ENCODE measurements at places on chromosomes 16 and 17.

DNA sequence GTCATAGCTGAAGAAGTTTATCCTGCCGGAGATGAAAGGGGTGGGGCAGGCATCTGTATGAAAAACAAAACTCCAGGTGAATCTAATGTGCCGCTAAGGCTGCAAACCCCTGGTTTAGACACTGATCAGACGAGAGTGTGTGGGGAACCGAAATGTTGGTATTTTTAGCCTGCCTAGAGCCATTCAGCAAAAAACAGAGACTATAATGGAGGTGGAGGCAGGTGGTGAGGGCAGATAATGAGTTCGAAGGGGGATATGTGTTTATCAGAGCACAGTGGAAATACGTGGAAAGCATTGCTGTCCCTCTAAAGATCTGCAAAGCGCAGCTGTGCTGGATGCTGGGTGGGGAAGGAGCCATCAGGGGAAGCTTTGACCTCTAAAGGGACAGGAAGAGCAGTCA is 127.5 kb upstream of the WSCD1 start:
- DNase-seq, result no peak

- DNase-seq, result no peak
Observed at GRCh38 chr17:12457493-12457892, 208.2 kb upstream of the MYOCD start.

- DNase-seq, result no peak
Observed at GRCh38 chr17:67326440-67326839, 39.9 kb downstream of the PSMD12 start.

DNA sequence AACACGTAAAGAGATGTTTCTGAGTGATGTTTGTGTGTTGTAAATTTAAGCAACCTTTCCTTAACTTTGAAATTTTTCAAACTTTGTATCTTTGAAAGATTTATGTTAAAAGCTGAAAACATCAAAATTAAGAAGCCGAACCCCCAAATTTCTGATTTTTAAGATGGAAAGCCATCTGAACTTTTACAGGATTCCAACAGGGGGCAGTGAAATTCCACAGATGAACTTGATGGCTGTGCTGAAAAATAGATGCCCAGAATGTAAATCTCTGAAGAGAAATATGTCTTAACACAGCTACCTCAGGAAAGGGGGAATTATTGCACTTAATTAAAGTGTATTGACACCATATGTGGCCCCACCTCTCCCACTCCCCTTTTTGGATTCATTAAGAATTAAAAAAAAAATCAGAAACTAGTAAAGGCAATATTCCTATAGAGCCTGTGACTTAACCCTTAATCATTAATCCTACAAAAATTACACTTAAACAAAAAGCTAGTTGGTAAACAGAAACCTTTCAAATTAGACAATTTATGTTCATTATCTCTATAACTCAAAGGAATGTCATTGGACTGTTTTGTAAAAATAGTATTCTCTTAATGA is 597.9 kb downstream of the KCNJ2 start:
- DNase-seq, result no peak

DNA sequence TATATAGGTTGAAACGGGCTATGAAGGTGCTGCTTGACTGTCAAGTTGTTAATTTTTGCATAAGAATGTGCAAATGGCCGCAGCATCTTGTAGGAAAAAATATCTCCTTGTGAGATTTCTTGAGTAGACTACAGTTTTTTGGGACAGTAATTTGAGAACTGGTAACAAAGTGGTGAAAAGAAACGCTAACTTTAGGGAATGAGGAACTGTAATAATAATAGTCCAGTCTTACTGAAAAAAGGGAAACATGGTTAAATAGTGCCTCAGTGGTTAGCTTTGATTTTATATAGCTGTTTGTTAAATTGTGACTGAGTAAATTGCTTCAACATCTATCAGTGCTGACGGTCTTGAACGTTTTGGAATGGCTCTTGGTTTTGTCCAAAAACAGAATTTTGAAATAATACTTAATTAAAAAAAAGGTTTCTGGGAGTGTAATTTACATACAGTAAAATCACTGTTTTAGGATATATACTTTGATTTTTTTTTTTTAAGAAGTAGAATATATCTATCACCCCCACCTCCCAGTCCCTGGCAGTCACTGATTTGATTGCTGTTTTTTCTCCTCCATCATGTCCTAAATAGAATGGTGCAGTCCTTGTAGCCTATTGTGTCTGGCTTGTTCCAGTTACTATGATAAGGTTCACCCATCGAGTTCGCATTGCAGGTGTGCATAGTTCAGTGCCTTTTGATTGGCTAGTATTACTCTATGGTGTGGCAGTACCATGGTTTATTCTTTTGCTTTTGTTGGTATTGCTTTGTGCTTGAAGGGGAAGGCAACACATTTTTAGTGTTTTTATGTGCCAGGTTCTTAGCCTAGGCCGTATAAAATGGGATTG is 2.8 kb downstream of the HAPSTR1 start:
- DNase-seq, result no peak

- DNase-seq, result no peak
Observed at GRCh38 chr17:55567240-55568214, 56.3 kb upstream of the SMIM36 start.

- no peak for DNase-seq
Observed at GRCh38 chr16:14004729-14005315, 66.3 kb upstream of the MRTFB start.

DNA sequence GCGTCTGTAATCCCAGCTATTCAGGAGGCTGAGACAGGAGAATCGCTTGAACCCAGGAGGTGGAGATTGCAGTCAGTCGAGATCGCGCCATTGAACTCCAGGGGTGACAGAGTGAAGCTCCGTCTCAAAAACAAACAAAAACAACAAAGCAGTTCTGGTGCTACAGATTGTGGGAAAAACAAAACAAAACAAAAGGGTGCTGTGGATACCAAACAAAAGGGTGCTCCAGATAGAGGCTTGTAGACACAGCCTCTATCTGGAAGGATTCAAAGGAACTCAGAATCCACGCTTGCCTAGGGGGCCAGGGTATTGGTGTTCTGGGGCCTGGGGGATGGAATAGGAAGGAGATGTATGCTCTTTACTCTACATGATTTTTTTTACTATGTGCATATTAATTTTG is 2.5 kb downstream of the MYLK3 start:
- no peak for DNase-seq

DNA sequence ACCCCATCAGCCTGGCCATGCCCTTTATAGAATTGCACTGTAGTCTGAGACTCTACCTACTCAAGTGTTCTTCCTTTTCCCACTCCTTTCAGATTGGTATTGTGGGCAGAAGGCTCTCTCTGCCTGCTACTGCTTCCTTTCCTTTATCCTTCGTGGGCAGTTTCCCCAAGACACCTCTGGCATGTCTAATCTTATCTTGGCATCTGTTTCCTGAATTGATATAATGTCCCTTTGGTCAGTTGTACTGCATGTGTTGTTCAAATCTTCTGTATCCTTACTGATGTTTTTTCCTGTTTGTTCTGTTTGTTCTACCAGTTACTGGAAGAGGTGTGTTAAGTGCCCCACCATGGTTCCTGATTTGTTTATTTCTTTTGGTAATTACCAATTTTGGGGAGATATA is 29.5 kb upstream of the MSI2 start:
- DNase-seq, result no peak

DNA sequence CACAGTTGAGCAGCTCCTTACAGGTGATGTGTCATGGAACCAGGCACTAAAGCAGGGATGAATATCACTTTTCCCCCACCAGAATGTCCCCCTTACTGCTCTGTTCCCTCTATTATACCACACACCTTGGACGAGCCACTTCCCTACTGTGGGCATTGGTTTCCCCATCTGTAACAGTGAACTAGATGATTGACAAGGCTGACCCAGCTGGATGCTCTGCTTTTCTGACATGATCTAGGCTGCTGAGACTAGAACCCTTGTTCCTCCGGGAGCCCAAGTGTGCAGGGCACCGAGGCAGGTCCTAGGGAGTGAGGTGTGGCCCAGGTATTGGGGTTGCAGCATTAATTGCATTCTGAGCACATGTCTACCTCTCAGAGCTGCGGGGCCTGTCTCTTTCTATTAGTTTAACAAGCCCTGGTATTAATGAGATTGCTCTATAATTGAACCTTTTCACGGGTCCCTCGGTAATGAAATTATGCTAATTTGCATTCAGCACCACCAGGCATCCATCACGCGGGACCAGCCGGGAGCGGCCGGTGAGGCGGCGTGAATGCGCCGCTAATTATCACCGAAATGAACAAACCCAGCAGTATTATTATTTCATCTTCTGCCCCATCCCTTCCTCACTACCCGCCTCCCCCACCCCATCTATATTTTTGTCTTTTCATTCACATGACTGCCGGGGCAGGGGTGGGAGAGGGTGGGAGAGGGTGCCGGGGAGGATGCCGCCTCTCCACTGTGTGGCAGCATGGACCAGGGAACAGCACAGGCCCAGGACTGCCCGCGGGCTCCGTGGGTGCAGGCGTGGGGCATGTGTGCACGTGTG is 121.1 kb downstream of the CYLD start:
- DNase-seq, result no peak

GRCh38 chr17:58262149-58262548 is 18.6 kb downstream of the MPO start:
- DNase-seq, result no peak

DNA sequence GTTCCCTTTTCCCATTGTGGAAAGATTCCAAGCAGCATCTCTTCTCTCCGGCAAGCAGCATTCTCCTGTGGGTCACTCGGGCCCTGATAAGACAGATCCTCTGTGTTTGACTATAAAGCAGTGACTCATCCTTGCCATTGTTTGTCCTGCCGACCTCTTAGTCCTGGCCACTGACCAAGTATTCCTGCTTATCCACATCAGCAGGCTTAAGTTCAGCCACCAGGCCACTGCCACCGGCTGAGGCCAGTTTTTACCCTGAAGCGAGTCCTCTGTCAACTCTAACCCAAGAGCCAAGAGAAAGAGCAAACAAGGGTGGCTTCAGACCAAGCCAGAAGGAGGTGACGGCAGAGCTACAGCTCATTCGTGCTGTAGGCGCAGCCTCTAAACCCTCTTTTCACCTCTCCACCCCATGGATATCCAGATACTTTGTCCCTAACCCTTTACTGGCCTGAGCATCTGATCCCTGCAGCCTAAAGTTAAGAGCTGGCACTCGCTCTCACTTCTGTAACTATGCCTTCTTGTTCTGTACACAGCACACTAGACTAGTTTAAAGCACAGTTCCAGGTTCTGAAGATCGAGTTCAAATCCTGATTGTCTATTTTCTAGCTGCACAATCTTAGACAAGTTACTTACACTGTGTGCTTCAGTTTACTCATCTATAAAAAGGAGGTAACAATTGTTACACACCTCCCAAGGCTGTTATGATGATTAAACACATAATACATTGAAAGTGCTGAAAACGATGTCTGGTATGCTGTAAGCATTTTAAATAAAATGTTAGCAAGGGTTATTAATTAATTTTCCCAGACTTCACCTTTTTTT is 31.0 kb downstream of the SOX9 start:
- no peak for DNase-seq

- DNase-seq, result peak; percentile 83
Observed at GRCh38 chr17:80891397-80892018, 100.1 kb upstream of the CHMP6 start.

GRCh38 chr17:60390925-60391470 is 935 bp downstream of the USP32 start:
- no peak for DNase-seq

- DNase-seq, result no peak
Observed at GRCh38 chr17:59796138-59796537, 88.7 kb downstream of the VMP1 start.

DNA sequence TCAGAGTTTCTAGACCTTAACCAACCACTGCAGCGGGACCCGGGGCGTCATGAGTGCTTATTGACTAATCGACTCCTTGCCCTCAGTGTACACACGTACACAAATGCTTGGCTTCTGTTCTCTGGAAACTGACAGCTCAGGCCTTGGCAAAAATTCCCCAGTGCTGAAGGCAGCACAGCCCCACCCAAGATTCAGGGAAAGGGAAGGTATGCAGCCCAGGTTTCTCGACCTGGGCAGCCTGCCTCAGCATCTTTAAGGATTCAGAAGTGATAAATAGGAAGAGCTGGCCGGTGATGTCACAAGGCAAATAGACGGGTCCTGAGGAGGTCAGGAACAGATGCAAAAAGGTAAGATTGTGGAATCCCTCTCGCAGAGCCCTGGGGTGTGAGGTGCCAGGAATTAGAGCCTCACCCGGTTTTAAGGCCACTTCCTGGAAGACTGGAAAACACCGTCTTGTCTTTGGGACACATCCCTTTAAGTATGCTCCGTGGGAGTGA is 9.0 kb upstream of the CDH3 start:
- DNase-seq, result no peak

DNA sequence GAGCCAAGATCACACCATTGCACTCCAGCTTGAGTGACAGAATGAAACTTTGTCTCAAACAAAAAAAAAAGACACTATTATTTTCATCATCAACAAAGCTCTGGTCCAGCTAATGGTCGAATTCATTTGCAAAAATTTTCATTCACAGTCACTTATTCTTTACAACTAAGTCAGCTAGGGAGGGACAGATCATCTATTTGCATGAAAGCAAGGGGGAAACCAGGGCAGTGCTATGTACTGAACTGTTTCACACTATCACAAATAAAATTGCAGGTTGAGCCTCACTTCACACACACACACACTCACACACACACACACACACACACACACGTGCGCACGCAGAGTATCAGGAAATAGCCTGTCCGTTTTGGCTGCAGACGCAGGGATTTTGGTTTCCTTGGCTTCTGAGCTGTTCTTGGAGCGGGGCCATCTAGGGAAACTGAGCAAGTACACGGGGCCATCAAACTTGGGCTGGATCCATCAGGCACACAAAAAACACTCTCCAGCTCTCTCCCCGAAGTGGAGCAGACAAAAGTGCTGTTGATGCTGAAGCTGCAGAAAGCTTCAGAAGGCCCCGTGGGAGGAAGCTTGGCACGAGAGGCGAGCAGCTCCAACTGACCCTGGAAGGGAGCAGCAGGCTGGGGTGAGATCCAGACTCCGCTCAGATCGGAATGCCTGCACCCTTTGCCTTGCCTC is 44.3 kb upstream of the HELZ start:
- DNase-seq, result no peak

- no peak for DNase-seq
Observed at GRCh38 chr17:35314415-35315216, 58.8 kb downstream of the SLFN11 start.

- DNase-seq, result no peak
Observed at GRCh38 chr17:44069974-44070454, 521 bp upstream of the G6PC3 start.

DNA sequence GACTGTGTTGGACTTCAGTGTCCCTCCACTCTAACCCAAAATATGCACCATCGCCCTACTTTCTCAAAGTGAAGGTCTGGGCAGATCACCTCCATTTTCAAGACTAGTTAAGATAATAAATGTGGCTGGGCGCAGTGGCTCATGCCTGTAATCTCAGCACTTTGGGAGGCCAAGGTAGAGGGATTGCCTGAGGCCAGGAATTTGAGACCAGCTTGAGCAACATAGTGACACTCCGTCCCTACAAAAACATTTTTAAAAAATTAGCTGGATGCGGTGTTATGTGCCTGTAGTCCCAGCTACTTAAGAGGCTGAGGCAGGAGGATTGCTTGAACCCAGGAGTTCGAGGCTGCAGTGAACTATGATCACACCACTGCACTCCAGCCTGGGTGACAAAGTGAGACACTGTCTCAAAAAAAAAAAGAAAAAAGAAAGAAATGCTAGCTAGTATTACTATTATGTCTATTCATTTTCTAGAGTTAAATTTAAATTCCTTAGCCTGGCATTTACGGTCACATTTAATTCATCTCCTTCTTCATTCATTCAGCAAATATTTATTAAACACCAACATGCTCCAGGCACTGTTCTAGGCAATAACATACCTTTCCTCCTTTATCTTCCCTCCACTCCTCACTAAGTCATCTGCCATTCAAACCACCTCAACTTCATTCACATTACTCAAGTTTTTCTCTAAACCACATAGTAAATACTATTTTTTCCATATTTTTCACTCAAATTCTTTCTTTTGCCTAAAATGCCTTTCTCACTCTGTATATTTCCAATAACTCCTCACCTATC is 96.1 kb upstream of the XYLT1 start:
- no peak for DNase-seq

GRCh38 chr16:18931756-18932155 is 5.5 kb upstream of the SMG1 start:
- DNase-seq, result no peak

Measured in GM19239 (cell line).